ENCODE measurements at places on chromosomes 1 and 21.
A peak's percentile ranks its signal among the peaks of the same experiment; 100 is the strongest.

GRCh38 chr21:41920476-41920875 is 33.3 kb downstream of the C2CD2 start:
- DNase-seq, result no peak

GRCh38 chr21:41369105-41369919 is 7.5 kb downstream of the MX2 start:
- DNase-seq, result peak; percentile 18

- no peak for DNase-seq
These were observed 18.4 kb upstream of the RPL11 start for GRCh38 chr1:23673086-23673813.

GRCh38 chr1:6257541-6258069 is 3.3 kb downstream of the GPR153 start:
- DNase-seq, result no peak

DNA sequence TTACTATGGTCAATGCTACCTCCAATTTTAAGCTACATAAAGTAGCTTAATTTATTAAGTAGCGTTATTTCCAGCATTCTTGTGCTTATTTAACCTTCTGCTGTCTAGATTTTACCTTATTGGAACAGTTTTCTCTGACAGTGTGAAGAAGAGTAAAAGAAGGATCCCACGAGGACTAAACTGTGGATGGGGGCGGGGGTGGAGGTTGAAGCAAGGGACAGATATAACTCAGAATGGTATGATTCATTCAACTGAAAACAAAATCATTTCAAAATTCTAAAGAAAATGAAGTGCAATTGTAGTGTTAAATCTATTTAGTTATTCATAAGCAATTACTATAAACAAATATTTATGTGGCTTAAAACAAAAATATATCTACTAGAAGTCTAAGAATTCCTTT is 11.5 kb upstream of the VAV3 start:
- DNase-seq, result no peak

- DNase-seq, result no peak
These were observed 54.5 kb upstream of the NADK start for GRCh38 chr1:1832820-1833219.

GRCh38 chr1:39410915-39411436 is 80.5 kb upstream of the BMP8A start:
- peak; percentile 70 for DNase-seq

DNA sequence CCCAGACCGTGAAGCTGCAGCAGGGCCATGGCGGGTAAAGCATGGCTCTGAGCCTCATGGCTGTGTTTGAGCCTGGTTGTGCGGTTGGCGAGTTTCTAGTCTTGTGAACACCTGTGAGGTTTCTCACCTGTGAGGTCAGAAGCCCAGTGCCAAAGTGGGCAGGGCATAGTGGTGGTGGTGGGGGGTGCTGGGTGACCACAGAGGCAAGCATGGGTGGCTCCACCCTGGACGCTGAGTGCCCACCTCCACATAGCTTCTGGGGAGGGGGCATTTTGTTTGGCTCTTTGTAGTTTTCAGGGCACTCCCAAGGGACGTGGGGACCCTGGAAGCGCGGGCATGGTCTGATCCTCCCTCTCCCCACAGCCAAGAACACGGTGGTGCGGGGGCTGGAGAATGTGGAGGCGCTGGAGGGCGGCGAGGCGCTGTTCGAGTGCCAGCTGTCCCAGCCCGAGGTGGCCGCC is 91.1 kb downstream of the TRIM11 start:
- no peak for DNase-seq

- DNase-seq, result no peak
These were observed 520.8 kb downstream of the NUF2 start for GRCh38 chr1:163842571-163842970.

DNA sequence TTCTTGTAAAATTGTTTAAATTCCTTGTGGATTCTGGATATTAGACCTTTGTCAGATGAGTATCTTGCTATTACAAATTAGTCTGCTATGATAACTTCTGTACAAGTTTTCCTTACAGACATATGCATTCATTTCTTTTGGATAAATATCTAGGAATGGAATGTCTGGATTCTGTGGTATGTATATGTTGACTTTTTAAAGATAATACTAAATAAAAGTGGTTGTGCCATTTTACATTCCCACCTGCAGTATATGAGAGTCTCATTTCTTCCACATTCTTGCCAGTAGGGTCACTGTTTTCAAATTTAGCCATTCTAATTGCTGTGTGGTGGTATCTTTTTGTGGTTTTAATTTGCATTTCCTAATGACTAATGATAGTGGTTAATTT is 53.9 kb downstream of the SYDE2 start:
- no peak for DNase-seq

GRCh38 chr1:30089024-30089430 is 634.4 kb downstream of the MATN1 start:
- DNase-seq, result no peak

- DNase-seq, result no peak
These were observed 7.4 kb upstream of the AGMAT start for GRCh38 chr1:15592285-15592684.

DNA sequence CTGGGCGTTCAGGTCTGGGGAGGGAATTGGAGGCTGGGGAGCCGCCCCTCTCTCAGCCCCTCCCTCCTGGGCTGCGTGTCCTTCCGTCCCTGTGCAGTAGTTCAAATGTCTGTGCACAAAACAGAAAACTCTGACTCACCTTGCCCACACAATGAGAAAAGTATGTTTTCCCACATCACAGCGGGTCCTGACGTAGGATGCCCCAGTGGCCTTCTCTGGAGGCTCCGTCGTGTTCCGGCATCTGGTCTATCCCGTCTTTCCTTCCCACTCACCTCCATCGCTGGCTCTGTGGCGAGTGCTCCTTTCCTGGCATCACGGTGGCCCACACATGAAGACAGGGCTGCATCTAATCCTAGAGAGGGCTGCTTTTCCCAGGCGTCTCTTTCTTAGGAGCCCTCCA is 224.0 kb downstream of the KAZN start:
- DNase-seq, result no peak

DNA sequence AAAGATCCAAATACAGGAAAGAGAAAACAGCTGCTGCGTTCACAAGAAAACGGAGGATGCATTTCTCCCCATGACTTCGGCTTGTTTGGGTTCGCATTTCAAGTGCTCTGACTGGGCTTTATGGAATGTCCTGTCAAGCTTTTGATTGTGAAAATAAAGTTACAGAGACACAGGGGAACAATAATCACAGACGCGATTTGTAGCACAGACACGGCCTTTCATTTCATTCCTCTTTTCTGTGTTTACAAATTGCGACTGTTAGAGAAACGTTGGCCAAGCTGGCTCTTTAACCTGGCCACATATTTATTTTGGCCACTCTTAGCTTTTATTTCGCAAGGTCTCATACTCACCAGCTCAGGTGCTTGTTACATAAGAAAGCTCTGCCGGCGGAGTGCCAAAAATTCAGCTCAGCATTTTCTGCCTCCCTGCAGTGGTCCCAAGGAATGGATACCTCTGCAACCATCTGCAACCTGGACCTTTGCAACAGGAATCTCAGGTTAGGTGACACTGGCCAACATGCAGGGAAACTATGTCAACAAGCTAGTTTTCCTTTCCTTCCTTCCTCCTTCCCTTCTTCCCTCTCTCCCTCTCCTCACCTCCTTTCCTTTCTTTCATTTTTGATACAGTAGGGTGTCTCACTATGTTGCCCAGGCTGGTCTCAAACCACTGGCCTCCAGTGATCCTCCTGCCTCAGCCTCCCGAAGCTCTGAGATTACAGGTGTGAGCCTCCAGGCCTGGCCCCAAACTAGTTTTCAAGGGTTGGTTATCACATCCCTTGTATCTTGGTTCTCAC is 58.2 kb upstream of the SLC45A1 start:
- no peak for DNase-seq

DNA sequence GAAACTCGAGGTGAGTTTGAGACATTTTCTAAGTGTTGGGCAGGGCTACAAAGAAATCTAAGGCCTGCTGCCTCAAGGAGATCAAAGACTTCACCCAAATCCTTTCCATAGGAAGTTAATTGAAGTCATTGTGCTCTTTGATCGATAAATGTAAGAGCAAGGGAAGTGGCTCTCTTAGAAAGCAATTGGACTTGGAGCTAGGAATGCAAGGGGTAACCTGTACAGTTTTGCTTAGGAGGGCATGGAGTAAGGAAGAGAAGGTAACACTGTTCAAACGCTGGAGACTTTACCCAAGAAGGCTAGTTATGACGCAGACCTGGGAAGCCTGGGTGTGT is 418.0 kb upstream of the PROX1 start:
- DNase-seq, result no peak

GRCh38 chr1:26560403-26560780 is 30.8 kb downstream of the RPS6KA1 start:
- no peak for DNase-seq

DNA sequence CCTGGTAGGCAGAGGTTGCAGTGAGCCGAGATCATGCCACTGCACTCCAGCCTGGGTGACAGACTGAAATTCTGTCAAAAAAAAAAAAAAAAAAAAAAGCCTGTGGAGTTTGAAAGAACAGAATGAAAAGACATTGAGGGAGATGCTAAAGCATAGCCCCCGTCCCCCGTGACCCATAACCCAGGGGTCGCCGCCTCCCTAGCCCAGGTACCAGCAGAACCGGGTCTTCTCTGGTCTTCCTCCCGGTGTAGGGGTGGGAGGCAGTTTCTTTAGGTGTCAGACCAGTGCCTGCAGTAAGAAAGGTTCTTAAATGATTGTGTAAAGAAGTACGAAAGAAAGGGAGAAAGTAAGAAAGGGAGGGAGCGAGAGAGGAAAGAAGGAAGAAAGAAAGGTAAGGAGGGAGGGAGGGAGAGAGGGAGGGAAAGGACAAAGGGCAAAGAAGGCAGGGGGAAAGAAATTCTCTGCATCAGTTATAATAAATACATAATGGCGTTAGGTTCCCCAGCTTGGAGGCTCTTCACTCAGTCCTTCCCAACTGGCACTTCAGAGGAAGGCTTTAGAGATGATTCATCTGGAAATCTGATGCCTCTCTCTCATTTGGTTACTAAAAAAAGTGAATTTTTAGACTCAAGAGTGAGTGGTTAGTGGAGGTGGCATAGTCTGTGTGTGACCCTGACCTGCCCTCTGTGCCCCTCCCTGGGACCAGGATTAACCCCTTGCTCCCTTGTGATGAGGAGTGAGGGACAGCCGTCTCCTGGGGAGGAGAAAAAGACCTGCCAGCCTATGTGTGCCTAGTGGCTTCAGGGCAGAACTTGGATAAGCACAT is 1.1 kb downstream of the IL24 start:
- DNase-seq, result no peak

DNA sequence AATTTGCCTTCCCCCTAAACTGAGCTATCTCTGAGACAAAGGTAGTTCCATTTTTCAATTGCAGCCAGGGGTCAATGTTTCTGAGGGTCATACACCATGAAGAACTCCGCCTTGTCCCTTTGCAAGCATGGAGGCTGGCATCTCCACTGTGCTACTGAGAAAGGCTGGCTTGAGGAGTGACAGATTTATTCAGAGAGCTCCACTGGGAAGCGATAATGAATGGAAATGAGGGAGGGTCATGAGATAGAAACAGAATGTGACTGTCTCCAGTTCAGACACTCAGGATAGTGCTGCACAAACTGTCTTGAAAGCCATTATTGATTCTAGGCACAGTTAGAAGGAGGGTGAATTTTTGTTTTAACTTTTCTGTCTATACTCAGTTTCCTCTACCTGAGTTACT is 197.5 kb downstream of the ZNF326 start:
- DNase-seq, result no peak

DNA sequence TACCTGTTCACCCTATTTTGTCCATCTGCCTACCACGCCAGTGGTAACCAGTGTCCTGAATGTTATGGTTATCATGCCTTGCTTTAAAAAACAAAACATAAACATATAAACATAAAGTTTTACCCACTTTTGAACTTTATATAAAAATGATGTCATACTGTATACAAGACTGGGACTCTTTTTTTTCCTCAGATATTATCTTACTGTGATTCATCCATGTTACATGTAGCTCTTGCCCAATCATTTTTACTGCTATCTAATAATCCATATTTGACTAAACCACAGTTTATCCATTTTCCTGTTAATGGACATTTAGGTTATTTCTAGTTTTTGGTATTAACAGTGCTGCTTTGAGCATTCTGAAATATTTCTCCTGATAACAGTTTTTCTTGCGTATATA is 78.8 kb downstream of the GPR161 start:
- DNase-seq, result no peak

- no peak for DNase-seq
These were observed 12.8 kb upstream of the GALNT2 start for GRCh38 chr1:230054092-230054749.

DNA sequence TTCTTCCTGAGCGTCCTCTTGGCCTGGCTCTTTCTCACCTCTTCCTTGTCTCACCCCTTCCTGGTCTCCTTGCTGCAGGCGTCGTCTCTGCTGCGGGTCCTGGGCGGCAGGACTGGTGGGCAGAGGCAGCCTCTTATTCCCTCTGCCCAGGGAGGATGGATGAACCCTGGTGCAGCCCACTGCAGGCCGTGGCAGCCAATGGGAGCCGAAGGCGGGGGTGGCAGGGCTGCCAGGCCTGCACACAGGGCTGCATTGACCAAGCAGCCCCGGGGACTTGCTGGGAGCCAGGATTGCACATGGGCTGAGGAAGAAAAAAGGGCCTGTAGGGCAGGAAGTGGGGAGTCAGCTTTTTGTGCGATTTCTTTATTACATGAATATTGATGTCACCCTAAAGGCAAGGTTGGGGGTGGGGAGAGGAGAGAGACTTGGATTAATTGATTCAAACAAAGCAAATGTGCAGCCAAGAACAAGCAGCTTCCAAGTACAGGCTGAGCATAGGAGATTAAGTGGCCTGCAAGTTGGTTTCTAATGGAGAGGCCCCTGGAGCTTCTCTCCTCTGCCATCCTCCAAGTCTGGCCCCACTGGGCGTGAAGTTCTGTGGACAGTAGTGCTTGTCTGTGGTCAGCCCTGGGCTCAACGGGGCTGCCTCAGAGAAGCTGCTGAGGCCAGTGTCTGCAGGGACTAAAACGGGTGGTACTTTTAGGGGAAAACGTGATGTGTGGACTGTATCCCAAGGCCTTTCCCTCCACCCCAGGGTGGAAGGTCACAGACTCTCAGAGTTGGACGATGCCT is at the start of gene S100B:
S100B (minus strand) TSS at position 108 of the 792 bp plus-strand sequence. CDS start 2,667 bp downstream, outside the sequence.
- no peak for DNase-seq

DNA sequence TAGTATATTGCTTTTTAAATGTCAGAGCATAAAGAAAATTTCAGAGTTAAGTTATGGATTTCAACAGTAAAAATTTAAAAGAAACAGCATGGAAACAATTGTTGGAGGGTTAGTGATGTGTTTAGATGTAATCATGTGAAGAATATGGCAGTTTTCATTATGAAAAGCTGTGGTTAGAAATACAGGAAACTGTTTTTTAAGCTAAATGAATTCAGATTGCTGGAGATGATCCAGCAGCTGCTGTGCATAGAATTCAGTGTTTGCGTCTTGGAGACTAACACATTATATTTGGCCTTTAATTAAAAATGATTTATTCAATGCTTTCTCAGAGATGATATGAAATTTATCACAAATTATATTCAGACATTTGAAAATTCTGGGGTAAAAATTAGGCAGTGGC is 273.6 kb upstream of the LRRC7 start:
- no peak for DNase-seq

All from T-helper 2 cell (primary cell).